ENCODE measurements at places on chromosomes 12 and 14.

GRCh38 chr14:61147381-61147821 lies 133.7 kb downstream of the TMEM30B start:
- DNase-seq = peak; percentile 52

DNA sequence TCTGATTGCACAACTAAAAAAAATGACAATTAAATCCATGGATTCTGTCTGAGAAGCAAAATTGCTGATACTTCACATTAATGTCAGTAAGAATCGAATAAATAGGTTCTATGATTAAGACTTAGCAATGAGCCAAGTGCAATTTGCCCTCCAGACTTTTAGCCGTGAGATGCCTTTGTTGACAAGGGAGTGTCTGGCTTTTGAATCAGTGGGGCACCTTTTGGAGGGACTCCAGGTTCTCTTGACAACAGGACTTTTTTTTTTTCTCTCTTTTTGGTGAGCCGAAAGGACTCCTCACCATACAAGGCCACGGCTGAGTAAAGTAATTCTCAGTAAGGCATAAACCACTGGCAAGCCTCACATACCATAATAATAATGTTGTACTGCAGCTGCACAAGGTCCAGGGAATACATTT lies 4.7 kb upstream of the MDM1 start:
- no peak for DNase-seq

DNA sequence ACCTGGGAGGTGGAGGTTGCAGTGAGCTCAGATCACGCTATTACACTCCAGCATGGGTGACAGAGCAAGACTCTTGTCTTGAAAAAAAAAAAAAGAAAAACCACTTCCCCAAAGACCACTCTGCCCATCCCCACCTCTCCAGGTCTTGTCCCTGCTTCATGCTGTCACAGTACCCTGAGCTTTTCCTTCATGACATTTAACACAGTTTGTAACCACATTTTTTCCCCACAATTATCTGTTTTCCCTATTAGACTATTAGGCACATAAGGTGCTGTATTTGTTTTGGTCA lies 6.9 kb downstream of the HECTD1 start:
- DNase-seq = no peak

GRCh38 chr12:6198051-6198450 lies 2.1 kb upstream of the CD9 start:
- no peak for DNase-seq

- no peak for DNase-seq
These were observed 18.1 kb downstream of the PRICKLE1 start for GRCh38 chr12:42571327-42572009.

DNA sequence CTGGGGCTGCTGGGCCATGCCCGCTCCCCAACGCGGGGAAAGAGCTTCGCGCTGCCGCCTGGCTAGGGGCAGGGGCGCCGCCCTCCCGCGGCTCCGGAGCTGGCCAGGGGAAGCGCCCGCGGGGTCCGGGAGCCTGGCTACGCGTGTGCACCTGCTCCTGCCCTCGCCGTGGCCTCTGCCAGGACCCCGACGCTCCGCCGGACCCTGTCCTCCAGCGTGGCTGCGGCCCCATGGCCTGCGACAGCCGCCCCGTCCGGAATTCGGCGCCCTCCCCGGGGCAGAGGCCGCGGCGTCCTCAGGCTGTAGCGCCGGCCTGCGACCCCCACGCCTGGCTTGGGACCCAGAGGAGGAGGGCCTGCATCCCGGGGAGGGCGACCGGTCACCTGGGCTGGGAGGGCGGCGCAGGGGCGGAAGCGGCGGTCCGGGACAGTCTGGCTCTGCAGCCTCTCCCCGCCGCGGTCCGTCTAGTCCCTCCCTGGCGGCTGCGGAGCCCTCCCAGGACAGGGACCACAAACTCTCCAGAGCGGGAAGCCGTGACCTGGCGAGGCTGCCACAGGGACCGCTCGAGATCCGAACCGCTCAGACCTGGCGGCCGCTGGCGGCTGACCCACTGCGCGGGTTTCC lies 85.6 kb downstream of the ALG10 start:
- no peak for DNase-seq
